ENCODE measurements at places on chromosomes 7 and 10.

DNA sequence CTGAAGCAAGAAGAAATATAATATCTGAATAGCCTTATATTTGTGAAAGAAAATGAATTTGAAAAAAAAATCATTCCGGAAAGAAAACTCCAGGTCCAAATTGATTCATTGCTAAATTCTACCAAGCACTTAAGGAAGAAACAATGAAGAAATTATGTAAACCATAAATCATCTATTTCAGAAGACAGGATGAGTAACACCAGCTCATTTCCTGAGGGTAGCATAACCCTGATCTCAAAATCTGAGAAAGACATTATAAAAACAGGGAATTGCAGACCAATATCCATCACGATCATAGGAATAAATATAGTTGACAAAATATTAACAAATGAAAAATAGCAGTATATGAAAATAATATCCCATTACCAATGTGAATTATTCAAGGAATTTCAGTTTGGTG lies 70.1 kb upstream of the RAB18 start:
- no peak for DNase-seq

DNA sequence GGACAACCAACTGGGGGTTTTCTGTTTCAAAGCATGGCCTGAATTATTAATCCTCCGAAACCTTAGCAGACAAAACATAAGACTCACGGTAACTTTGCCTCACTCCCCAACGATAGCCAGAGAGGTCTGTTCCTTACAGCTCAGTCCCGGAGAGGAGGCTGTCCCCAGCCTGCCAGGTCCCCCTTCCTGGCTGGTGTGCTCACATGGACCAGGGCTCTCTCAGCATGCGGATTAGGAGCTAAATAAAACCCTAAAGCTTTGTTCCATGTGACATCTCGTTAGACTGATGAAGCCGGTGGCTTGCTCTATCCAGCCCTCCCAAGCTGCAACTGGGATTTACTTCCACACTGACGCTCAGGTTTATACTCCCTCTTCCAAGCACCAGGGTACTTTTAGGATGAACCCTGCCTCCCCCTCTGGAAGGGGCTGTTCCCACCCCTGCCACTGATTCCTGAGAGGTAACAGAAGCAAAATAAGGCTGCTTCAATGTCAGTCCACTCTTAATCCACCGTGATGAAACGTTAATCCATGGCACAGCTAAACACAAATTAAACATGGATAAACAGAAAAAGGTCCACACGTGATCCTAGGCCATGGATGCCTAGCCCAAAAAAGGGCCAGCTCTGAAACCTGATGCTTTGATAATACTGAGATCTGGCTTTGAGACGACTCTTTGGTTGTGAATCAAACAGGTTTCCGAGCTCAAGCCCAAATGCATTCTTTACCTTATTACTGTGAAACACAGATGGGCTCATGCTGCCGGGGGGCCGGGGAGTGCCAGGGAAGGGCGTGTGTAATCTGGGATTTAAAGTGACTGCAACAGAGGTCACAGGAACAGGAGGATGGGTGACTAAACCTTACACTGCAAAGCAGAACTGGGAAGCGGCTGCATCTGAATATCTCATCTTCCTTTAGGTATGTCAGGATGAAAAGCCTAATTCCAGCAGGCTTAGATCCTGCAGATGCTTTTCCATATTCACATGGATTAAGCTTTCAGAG lies 86.2 kb downstream of the ZRANB1 start:
- DNase-seq: no peak

- DNase-seq: peak; percentile 79
These were observed 76.3 kb downstream of the CLIP2 start for GRCh38 chr7:74365322-74366022.

GRCh38 chr10:76192694-76193320 lies 761.4 kb downstream of the LRMDA start:
- no peak for DNase-seq

GRCh38 chr10:38118072-38118807 lies 24.1 kb downstream of the ZNF37A start:
- no peak for DNase-seq

DNA sequence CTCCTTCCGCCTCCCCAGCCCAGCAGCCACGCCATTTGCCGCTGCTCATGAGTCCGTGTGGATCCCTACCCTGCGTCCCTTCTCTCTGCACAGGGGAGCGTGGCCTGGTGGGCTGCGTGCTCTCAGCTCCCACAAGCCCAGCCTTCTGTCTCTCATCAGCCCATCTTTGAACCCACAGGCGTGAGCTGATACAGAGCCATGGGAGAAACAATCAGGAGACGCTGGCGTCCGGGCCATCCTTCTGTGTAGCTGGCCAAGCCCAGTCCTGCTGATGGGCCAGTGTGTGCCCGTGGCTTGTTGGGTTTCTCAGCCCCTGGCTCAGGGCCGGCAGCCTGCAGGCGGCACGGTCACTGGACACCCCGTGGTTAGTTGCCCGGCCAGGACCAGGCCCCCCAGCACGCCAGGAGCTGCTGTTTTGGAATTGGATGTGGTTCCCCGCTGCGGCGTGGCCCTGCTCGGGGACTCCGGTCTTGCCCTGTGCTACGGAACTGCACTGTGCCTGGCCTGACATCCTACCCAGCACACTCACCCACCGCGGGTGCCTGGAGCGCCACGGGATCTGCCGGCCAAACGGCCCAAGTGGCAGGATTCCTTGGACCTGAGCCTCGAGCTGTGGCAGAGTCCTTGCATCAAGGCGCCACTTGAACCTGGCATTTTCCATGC lies 88.9 kb downstream of the ELFN1 start:
- DNase-seq: no peak

GRCh38 chr10:89574368-89574767 lies 39.0 kb upstream of the SLC16A12 start:
- DNase-seq: no peak

DNA sequence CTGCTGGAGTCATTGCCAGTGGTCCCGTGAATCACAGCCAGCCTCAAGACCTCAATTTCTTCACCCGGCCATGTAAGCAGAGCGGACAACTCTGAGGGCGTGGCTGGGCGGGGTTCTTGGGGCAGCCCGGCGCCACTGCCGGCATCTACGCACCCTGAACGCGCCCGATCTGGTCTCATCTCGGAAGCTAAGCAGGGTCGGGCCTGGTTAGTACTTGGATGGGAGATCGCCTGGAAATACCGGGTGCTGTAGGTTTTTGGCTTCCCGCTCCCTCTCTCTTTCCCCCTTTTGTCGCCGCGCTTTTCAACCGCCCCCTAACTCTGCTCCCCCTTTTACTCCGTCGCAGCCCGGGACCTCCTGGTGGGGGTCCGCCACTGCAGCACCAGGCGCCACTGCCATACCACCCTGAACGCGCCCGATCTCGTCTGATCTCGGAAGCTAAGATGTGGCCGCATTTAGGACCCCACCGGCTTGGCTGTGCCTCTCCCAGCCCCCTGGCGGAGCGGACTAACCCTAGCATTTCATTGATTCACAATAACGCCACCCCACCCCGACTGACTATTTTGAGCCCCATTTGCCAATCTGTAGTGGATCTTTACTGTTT lies 25.3 kb downstream of the GARIN1A start:
- no peak for DNase-seq

DNA sequence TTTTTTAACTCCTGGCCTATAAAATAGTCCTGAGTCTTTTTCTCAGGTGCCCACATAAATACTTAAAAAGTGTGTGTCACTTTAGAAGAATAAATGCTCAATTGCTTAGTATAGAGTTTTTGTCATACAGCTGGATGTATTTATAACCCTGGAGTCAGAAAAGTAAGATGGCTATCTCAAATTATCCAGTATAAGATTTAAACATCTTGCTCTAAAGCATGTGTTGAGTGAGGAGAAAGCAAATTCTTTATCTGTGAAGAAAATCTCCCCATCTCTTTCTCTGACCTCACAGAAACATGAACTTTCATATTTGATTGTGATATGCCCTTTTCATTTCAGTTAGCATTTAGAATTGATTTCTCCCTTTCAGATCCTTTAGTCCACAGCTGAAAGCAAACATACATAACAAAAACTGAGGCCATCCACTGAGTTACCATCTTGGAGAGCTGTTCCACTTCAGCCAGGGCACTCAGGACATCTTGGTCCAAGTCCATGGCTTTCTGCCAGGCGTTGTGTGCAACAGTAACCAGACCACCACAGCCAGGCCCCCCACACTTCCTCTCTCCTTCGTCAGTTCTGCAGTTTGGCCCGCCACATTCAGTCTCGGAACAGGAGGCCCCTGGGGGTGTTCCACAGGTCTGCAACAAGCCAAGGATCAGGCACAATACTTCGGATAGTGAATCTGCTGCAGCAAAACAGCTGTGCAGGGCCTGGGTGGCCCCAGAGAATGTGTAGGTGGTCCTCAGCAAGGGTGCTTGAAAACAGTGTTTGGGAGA lies 40.9 kb downstream of the DLD start:
- no peak for DNase-seq

GRCh38 chr10:1149793-1150637 lies 93.8 kb downstream of the WDR37 start:
- DNase-seq: no peak

GRCh38 chr10:91190388-91190870 lies 30.0 kb upstream of the PCGF5 start:
- DNase-seq: no peak

- no peak for DNase-seq
These were observed 16.1 kb upstream of the CUZD1 start for GRCh38 chr10:122861711-122862161.

DNA sequence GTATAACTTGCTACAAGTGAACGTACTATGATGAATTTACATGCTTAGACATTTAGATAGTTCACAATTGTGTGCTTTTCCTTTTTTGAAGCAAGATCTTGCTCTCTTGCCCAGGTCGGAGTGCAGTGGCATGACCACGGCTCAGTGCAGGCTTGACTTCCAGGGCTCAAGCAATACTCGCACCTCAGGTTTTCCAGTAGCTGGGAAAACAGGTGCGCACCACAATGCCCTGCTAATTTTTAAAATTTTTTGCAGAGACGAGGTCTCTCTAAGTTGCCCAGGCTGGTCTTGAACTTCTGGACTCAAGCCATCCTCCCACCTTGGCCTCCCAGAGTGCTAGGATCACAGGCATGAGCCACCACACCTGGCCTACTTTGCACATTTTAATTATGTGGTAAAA lies 1.8 kb downstream of the GPR15LG start:
- no peak for DNase-seq

GRCh38 chr7:138867744-138868143 lies 69.7 kb upstream of the ATP6V0A4 start:
- no peak for DNase-seq

GRCh38 chr7:131108212-131108940 lies 219.3 kb upstream of the MKLN1 start:
- DNase-seq: no peak

GRCh38 chr7:84450772-84451171 lies 256.2 kb upstream of the SEMA3A start:
- peak; percentile 27 for DNase-seq

DNA sequence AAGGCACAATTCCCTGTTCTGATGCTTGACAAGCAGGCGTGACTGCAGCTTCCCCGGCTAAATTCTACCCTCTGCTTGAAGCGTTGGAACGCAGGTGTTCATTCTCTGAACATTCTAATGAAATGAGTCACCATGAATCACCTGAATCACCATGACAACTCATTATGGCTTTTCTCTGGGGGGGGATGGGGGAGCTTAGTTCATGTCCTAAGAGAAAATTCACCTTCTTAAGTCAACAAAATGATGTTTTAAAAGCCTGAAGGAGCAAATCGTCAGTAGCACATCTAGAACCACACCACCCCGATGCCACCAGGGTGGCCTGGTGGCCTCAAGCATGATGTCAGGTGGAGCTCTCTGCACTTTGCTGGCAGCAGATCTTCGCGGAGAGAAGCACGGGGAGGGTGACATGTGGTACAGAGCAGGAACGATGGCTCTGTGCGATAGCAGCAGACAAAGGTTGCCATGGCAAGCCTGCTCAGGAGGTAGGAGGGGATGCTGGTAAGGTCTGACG lies 33.7 kb downstream of the DDC start:
- peak; percentile 90 for DNase-seq

DNA sequence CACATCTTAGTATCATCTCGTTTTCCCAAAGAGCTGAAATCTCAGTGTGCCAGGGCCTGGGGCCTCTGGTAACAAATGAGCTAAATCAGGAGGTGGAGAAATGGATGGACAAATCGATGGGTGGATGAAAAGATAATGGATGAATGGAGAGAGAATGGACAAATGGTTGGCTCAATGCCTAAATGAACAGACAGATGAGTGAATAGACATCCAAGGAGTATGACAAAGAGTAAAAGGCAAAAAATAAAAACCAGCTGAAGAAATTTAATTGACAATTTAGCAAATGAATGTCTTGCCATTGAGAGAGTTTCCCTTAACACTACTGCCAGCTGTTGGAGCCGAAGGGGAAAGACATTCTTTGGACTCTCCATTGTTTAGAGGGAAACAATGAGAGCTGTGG lies 8.0 kb downstream of the SYCE1 start:
- DNase-seq: no peak

- DNase-seq: peak; percentile 67
These were observed 121.9 kb downstream of the PTPRZ1 start for GRCh38 chr7:121994625-121995410.

DNA sequence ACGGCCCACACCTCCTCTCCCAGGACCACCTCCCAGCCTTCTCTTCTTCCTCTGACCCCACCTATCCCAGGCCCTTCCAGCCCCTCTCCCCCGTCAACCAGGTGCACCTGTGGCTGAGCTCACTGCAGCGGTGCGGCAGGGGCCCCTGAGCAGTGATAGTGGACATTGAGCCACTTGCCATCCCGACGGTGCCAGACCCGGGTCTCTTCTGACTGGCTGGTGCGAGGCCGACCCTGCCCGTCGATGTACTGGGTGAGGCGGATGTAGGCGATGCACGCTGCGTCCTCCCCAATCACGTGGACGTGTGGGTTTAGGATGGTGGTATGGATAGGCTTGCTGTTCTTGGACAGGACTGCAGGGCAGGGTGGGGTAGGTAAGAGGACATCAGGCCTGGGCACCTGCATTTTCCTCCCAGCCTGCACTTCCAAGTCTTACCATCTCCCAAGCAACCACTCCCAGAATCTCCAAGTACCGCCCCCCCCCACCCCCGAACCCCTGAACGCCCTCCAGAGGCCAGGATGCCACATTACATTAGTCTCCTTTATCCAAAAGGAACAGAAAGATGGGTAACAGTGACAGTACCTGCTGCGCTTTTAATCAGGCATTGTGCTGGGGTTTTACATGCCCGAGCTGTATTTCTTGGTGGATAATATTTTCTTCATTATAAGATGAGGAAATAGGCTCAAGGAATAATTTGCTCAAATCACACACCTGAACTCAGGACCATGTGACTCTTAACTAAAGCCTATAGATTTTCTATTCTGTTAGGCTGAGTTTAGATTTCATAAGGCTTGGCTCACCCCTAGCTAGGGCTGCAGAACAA lies 3.7 kb upstream of the NDST2 start:
- no peak for DNase-seq

DNA sequence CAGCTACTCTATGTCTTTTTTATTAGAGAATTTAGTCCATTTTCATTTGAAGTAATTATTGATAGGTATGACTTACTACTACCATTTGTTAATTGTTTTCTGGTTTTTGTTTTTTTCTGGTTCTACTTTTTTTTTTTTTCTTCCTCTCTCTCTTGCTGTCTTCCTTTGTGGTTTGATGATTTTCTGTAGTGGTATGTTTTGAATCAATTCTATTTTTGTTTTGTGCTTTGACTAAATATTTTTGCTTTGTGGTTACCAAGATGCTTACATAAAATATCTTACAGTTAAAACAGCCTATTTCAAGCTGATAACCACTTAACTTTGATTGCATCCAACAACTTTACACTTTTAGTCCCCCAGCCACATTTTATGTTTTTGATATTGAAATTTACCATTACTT lies 3.3 kb upstream of the OR2F2 start:
- no peak for DNase-seq

- DNase-seq: no peak
These were observed 429.9 kb upstream of the SEMA3A start for GRCh38 chr7:84624527-84624926.

GRCh38 chr10:87887146-87887545 lies 23.7 kb downstream of the PTEN start:
- DNase-seq: no peak

Data from COR-L47 (cell line).